Stimulated activated CD4-positive, alpha-beta T cell treated with anti-CD3 and anti-CD28 coated beads, Interleukin-2, amount 100 ng/mL, for 24 hours (primary cell): ENCODE measurements at places on chromosomes 2 and 18.

GRCh38 chr18:50009773-50010335, 185.1 kb downstream of the MYO5B start:
- DNase-seq = peak; percentile 43

GRCh38 chr2:175414191-175414881, 232.8 kb upstream of the ATP5MC3 start:
- DNase-seq = no peak

DNA sequence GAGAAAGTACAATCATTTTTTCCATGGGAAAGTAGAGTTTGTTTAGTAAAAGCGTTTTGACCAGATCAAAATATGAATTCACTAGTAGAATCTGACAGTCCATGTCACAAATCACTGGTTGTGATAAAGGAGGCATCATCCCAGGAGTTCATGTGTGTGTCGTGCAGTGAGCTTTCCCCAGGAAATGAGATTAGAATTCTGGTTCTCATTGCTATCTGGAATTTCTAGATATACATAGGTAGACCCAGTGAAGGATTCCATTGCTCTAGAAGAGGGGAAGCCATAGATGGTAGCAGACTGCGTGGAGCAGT, 206.6 kb downstream of the NCK2 start:
- DNase-seq = no peak

GRCh38 chr2:119259296-119259860, 35.7 kb downstream of the STEAP3 start:
- DNase-seq = no peak

GRCh38 chr2:168089200-168089599, 158.2 kb downstream of the STK39 start:
- DNase-seq = no peak

DNA sequence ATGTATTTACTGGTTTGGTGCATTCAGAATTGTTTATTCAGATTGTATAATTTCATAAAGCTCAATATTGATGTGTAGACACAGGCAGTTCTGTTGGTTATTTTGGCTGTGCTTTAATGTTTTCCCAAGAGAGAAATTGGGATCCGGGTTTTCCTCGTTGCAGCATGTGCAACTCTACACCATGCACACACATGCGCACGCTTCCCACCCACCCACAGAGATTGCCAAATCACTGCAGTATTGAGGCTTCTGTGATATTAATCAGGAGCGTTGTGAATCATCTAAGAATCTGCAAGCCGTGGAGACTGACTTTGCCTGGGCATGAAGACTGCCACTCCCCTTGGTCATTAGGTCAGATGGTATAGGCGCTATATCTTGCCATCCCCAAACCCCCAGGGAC, 571.5 kb downstream of the SLC4A3 start:
- DNase-seq = no peak

DNA sequence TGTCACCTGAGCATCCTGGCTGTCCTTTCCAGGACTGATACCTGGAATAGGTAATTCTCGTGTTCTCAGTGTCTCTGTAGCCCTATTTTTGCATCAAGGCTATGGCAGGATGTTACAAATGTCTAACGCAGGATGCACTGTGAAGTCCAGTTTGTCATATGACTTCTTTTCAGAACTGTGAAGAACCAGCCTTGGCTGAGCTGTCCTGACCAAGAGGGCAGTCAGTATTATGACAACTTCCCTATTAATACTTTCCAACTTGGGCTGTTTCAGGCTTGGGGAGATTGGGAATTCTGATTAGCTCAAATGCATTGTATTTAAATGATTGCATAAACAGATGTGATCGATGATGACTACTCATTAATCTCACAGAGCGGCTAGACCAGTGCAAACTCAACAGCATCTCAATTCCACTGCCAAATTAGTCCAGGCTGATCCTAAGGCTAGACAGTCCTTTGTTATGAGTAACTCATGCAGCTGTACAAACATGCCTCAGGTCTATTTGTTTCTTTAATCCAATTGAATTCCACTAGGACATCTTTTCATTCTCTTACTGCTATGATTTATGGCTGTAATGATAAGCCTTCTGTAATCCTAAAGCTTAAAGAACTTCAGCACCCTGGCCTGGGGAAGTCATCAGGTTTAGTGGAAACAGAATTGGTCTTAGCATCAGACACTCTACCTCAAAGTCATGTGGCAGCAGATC, 331.6 kb downstream of the KCNS3 start:
- DNase-seq = no peak

DNA sequence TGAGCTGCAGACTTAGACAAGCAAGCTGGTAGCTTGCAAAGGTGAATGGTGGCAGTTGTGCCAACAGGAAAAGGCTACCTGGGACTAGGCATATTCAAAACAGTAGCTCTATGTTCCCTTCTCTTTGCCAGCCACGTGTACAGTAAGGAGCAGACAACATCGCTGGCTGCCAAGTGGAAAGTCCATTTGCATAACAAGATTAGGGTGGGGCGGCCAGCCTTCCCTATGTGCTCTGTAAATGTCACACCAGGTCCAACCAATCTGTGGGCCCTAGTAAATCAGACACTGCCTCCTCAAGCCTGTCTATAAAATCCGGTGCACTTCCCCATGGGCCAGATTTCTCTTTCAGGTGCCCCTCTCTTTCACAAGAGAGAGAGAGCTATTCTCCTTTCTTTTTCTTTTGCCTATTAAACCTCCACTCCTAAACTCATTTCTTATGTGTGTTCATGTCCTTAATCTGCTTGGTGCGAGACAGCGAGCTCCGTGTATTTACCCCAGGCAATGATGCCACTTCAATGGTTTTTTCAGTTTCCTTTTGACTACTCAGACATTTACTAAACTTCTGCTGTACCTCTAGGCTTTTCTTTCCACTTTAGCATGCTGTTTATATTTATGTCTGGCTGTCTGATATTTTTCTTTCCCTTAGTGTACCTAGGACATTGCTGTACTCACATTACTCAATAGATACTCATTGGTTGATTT, 297.4 kb upstream of the GCFC2 start:
- no peak for DNase-seq

DNA sequence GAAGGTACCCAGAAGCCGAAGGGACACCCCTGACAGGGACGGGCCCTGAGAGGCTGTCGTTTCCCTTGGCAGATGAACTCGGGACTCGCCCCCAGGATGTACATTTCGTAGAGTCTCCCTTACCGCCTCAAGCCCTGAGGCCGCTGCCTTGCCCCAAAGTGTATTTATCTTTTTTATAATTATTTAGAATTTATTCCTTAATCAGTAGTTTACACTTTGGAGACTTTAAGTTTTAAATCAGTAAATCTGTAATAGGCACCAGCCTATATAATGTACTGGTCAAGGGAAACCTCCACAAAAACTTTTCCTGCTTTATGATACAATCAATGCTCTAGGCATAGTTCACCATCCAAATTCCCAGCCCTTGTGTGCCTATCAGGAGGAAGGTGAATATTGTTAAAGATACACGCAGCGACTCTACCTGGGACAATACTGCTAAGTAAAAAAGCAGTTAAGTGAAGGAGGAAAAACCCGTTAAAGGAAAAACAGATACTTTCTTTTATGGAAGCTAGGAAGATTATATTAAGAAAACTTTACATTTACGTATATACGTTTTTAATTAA, 848 bp downstream of the VRK2 start:
- DNase-seq = no peak

DNA sequence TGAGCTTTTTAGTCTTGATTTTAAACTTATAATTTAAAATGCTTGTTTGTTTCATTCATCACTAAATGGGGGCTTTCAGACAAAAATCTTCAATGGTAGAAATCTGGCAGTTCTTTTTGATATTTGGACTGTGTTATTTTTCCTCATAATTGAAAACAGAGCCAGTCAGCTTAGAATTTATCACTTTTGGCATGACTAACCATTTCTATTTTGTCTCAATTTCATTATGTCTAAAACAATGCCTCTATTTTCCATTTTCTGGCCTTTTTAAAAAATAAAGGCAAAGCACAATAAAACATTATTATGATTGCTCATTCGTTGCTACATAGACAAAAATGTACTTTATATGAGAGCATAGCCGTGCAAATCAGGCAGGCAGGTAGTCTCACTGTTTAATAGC, 434.5 kb downstream of the XIRP2 start:
- no peak for DNase-seq
